Fibroblast of skin of right biceps (primary cell): ENCODE measurements at places on chromosomes 7 and 10.
A peak's percentile ranks its signal among the peaks of the same experiment; 100 is the strongest.

- DNase-seq, result peak; percentile 63
Measured at GRCh38 chr10:110279407-110279986, 25.2 kb downstream of the SMNDC1 start.

DNA sequence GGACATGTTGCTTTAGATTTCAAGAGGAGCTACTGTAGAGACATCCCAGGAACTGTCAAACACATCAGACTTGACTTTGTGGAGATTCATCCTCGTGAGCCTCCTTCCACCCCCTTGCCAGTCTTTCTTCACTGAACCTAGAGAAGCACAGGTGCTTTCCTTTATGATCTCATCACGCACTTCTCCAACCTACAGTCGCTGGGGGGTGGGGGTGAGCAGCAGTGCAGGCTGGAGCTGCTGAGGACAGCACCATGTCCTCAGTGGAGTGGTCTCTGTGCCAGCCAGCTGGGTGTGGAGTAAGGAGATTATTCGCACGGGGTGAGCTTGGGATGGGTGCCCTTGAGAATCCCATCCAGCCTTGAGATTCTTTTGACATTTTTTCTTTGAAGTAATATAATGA, 88.1 kb downstream of the VOPP1 start:
- DNase-seq, result no peak

- DNase-seq, result no peak
Measured at GRCh38 chr10:124532106-124532641, 70.6 kb downstream of the LHPP start.

DNA sequence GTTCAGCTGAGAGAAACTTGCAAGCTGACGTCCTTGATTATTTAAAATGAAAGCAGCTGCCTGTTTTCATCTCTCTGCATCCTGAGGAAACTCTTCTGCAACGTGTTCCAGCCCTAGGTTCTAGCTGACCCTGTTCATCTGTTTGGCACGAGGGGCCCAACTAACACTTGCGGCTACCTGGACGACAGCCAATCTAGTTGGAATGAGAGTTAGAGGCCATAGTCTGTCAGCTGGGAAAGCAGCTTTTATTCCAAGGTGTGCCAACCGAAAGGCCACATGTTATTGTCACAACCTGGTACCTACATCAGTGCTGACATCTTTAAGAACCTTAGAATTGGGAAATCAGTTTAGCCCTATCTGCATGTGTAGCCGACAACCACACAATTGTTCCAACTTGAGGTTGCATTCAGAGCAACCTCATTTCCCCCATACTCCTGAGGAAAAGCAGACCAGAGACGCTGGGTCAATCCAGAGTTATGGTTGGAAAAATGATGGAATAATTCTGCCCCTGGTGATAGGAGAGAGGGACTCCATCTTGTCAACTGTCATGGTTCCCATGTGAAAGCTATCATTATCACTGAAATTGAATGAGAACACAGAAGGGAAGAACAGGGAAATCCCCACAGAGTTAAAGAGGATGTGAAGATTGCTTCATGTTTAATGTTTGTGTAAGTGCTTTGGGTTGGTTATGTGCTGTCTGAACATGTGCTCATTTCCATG, 121.6 kb downstream of the EGFR start:
- DNase-seq, result peak; percentile 39

GRCh38 chr10:2188371-2188770, 451.0 kb upstream of the ADARB2 start:
- DNase-seq, result no peak

- DNase-seq, result no peak
Measured at GRCh38 chr10:50279489-50279888, 28.2 kb upstream of the ASAH2 start.

- DNase-seq, result no peak
Measured at GRCh38 chr7:24914465-24914859, 65.5 kb downstream of the OSBPL3 start.

DNA sequence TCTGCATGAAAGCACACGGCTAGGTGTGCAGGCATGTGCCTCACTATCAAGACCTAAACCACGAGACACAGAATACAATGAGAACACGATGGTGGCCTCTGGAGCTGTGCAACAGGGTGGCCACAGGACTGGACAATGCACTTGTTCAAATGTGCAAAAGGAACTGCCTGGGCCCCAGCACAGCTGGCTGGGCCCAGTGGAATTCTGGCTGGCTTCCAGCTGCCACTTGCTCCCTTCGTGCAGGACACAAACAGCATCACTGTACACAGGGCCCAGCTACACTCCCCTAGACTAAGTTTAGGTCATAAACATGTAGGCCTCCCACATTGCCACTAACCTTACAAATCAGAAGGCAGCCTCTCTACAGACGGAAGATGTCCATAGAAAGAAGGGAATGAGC, 23.4 kb downstream of the DOCK4 start:
- DNase-seq, result no peak

DNA sequence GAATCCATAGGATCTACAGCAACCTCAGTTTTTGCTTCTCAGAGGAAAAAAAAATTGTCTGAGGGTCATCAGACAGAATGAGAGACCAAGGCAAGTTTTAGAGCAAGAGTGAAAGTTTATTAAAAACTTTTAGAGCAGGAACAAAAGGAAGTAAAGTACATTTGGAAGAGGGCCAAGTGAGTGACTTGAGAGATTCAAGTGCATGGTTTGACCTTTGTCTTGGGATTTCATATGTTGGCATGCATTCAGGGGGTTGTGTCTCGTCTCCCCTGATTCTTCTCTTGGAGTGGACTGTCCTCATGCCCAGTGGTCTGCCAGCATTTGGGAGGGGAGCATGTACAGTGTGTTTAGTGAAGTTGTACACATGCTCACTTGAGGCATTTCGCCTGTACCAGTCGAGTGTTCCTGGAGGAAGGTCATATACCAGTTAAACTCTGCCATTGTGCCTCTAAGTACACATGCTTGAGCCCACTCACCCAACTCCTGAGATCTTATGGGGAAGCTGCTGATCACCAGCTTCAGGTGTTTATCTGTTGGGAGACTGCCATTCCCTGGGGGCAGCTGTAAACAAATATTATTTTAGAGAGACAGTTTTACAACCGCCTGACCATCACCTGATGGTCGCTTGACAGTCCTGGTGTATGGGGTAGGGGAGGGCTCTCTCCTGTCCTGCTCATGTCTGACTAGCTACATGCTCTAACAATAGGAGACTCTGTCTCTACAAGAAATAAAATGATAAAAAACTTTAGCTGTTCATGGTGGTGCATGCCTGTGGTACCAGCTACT, 109.4 kb downstream of the EEPD1 start:
- DNase-seq, result no peak

- peak; percentile 11 for DNase-seq
Measured at GRCh38 chr10:105398202-105398601, 757.1 kb downstream of the SORCS3 start.

- DNase-seq, result no peak
Measured at GRCh38 chr10:110163841-110164240, 43.6 kb upstream of the MXI1 start.

- peak; percentile 36 for DNase-seq
Measured at GRCh38 chr10:98030093-98030821, at the start of gene CRTAC1. CRTAC1 (minus strand) TSS chr10:98030621; CDS start chr10:98030472, 149 bp downstream.

GRCh38 chr10:5467207-5467535, 32.2 kb downstream of the CALML5 start:
- DNase-seq, result peak; percentile 44

GRCh38 chr10:4083509-4084003, 298.5 kb upstream of the KLF6 start:
- no peak for DNase-seq

GRCh38 chr10:96578022-96578421, 8.8 kb downstream of the TM9SF3 start:
- DNase-seq, result no peak

GRCh38 chr7:133082390-133082766, 488 bp upstream of the CHCHD3 start:
- DNase-seq, result no peak

DNA sequence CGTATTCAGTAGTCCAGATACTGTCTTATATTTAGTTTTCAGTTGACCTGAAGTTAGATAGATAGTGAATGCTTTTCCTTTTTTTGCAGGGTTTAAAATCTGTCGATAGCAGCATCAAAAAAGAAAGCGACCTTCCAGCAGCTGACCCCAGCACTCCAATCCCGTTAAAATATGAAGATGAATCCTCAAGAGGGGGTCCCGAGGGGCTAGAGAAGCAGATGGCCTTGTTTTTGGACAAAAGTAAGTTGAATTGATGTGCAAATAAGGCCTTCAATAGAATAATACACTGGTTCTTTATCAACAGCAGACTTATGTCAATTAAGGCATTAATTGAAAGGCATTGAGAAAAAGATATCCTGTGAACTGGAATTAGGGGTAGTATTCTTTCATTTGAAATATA, 18.7 kb downstream of the EDRF1 start:
- DNase-seq, result no peak

DNA sequence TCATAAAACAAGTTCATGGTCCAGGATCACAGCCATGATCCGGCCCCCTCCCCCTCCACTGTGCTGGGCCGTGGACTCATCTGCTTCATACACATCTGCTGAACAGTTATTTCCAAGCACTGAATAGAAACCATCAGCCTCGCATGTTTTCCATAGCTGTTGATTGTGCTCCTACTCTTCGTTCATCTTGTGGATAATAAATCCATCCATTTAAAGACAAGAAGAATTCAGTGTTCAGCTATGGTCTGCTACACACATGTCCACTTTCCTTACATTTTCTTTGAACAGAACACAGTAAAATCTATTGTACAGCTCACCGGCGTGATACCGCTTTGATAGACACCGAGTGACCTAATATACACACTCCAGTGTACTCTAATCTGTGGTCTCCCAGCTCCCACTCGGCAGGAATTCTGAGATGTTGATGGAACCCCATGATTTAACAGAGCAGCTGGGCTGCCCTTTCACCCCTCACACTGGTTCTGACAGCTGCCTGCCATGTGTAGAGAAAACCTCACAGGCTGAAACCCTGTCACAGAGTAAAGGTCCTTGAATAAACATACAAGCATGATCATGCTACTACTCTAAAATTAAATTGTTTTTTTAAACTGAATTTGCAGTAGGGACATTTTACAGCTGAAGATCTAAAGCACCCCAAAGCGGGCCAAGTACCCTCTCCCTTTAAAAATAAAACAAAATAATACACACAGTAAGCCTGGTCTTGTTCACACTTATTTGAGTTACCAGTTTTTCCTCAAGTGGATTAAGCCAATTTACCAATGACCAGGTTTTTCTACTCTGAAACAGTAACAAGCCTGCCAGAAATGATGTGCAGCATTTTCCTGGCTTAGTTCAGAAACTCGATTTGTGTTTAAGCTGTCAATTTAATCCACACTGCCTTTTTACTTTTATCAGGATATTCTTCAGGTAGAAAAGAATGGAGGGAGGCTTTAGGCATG, 95.1 kb upstream of the FZD1 start:
- DNase-seq, result peak; percentile 39

DNA sequence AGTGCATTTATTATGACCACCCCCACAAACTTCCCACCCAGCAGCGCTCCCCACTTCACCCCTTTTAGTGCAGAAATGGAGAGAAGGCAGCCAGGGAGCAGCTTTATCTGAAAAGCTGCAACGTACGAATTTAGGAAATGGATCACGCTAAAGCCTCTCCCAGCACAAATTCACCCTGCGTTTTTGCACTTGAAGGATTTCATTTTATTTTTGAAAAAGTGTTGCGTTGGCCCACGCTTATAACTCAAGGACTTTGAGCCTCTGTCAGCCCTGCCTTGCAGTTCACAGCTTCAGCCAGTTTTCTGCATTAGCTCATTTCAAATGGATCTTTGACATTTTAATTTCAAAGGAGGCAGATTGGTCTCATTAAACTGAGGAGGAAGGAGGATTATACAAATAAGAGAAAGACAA, 556.1 kb downstream of the KCNMA1 start:
- DNase-seq, result no peak

- no peak for DNase-seq
Measured at GRCh38 chr10:73819513-73820093, 8.2 kb upstream of the NDST2 start.

DNA sequence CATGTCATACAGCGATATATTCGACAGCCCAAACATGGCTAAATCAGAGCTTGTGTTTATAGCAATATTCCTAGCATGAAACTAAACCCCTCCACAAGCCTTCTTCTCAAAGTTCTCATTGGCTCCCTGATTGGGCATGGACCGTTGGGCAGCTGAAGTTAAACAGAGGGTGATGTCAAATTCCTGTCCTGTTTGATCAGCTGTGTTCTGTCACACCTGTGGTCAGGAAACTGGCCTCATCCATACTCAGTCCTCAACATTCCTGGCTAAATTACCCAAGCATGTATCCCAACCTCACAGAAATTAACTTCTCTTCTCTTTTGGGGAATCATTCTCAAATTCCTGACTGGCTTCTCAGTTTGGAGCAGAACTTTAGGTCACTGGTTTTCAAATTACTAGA, 107.9 kb downstream of the ODAD2 start:
- no peak for DNase-seq

- DNase-seq, result peak; percentile 56
Measured at GRCh38 chr7:94410413-94411187, 15.9 kb downstream of the COL1A2 start.

- DNase-seq, result peak; percentile 53
Measured at GRCh38 chr10:79244841-79245504, 102.3 kb upstream of the PPIF start.

DNA sequence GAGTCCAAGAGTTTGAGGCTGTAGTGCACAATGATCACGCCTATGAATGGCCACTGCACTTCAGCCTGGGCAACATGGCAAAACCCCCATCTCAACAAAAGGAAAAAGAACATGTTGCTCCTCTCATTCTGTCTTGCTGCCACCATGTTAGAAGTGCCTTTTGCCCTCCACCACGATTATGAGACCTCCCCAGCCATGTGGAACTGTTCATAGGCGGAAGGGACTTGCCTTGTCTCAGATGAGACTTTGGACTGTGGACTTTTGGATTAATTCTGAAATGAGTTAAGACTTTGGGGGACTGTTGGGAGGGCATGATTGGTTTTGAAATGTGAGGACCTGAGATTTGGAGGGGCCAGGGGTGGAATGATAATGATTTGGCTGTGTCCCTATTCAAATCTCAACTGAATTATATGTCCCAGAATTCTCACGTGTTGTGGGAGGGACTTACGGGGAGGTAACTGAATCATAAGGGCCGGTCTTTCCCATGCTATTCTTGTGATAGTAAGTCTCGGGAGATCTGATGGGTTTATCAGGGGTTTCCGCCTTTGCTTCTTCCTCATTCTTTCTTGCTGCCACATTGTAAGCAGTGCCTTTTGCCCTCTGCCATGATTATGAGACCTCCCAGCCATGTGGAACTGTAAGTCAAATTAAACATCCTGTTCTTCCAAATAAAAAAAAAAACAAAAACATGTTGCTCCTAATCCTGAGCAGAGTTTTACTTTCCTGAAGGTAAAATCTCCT, 22.3 kb downstream of the DLG5 start:
- no peak for DNase-seq
